Large intestine (tissue), 12 donors: ENCODE measurements at places on chromosomes 1 and 21. TPM values are rescaled to one million over a fixed set of nuclear protein-coding genes. Genes with fewer than 3 reads are reported as not detected.
A peak's percentile ranks its signal among the peaks of the same experiment; 100 is the strongest.

GRCh38 chr21:17793246-17794123, 25.7 kb downstream of the C21orf91 start:
- peak; percentile 26 for DNase-seq

OR2T11 gene
- polyA plus RNA-seq, result not detected

SH2D2A gene
- polyA plus RNA-seq, result 5.3 TPM

SPRR5 gene
- polyA plus RNA-seq, result not detected
